Stomach (tissue), 19 donors: ENCODE measurements at places on chromosomes 6 and 20.

DNA sequence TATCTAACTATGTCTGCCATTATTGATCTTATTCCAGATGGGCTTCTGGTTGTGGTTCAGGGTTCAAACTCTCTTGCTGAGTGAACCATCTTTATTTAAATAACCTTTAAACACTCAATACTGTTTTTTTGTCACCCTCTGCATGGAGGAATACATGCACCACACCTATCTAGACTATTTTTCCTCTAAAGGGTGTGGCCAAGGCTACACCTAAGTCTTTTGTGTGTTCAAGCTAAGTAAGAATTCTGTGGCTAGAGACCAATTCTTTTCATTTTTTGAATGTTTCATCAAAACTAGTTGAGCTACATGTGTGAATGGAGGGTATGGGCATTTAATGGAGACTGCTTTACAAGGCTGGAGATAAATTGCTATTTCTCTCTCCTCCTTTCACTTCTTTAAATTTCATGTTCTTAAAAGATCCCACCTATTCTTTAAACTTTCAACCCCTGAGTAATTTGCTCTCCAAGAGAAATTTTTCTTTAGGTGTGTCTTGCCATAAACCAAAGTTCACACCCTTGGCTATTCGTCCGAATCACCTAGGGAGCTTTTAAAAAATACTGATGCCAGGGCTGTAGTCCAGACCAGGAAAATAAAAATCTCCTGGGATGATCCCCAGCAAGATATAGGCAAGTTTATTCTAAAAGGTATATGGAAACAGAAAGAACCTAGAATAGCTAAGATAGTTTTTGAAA, 24.8 kb upstream of the MBOAT1 start:
- DNase-seq: peak; percentile 70

DNA sequence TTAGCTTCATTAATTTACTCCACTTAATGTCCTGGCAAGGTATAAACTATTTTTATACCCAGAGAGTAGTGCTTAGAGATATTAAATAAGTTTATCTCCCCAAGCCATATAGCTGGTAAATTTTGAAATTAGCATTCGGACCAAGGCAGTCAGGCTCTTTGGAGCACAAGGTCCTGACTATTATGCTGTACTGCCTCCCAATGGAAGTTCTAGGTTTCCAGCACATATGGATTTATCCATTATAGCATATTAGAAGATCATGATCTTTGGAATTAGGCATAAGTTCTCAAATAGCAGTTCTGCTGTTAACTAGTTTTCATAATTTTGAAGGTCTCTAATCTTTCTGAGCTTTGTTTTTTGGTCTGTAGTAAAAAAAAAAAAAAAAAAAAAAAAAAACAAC, 835.3 kb upstream of the EPHA7 start:
- no peak for DNase-seq

DNA sequence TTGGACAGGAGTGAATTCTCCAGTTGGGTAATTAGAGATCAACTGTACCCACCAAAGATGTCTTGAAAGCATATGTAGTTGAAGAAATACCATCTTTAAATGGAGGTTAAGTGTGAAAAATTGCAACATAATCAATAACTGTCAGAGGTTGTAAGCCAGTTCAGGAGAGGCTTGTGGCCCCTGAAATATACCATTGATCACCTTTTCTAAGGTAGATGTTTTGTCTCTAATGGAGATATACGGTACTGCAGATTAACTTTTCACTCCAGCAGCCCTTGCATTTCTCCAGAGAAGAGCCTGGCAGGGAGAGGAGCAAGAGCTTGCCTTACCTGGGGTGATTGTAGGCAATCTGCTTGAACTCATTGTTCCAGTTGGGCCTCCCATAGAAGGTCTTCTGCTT, 48.8 kb downstream of the NOX3 start:
- DNase-seq: no peak

GRCh38 chr6:166782520-166782919, 155.5 kb upstream of the RPS6KA2 start:
- no peak for DNase-seq

GRCh38 chr20:16095226-16095625, 478.0 kb downstream of the KIF16B start:
- DNase-seq: no peak

DNA sequence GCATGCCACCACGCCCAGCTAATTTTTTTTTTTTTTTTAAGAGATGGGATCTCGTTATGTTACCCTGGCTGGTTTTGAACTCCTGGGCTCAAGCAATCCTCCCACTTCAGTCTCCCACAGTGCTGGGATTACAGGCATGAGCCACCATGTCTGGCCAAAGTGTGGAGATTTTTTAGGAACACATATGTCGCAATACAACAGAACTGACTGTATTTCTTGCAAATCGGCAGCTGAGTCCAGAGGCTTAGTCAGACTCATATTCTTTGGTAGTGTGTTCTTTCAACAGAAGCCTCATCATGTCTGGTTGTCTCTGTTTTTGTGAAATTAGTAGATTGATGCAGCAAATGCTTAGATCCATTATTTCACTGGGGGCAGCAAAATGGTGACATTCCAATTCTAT, 23.9 kb upstream of the CD164 start:
- DNase-seq: no peak

DNA sequence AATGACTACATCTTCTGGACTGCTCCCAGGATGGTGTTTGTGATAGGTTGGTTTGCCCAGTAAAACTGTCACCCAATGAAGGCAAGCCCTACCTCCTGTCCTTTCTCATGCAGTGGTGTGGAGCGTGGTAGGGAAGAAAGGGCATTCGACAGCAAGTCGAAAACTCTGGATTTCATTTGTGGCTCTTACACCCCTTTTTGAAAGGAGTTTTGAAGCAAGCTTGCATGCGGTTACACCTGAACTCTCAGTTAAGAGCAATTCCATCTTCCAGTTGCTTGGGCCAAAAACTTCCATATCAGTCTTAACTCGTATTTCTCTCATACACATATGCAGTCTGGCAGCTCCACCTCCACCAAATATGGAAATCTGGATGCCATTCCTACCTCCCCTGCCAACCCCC, 19.7 kb upstream of the SLC22A2 start:
- no peak for DNase-seq

DNA sequence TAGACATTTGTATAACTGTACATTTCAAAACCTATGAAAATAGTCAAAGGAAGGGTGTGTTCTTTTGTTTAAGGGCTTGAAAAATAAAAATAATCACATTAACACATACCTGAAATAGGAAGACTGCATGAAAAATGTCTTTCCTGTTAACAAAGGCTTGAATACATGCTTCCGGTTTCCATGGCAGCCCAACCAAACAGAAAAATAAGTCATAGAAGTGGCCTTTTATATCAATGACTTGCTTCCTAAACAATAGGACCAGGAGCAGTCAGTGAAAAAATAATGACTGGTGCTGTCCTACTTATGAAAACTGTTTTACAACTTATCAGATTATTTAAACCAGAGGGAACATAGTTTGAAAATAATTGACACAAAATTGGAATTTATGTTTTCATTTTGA, 412.6 kb upstream of the PLCB4 start:
- DNase-seq: no peak

DNA sequence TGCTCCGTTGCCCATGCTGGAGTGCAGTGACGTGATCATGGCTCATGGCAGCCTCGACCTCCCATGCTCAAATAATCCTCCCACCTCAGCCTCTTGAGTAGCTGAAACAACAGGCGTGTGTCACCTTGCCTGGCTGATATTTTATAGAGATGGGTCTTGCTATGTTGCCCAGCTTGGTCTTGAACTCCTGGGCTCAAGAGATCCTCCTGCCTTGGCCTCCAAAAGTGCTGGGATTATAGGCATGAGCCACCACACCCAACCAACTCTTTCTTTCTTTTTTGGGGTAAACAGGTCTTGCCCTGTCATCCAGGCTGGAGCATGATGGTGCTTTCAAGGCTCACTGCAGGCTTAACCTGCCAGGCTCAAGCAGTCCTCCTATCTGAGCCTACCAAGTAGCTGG, 266.4 kb downstream of the CDKAL1 start:
- DNase-seq: no peak

GRCh38 chr20:11698124-11698523, 219.6 kb upstream of the BTBD3 start:
- DNase-seq: no peak

DNA sequence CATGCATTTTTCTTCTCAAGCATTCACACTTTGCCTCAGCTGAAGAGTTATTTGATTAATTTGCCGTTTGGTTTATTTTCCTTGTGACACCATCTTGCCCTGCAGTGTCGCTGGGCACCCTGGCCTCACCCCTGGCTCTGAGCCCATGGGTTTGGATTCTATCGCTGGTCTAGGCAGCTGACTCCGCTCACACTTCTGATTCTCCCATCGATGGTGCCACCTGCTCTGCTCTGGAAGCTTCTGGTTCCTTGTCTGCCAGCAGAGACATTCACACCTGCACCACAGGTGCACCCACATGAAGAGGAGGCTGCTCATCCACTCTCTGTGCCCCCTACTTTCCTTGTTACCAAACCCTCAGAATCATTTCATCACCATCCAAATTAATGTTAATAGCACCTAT, 291.6 kb upstream of the CDH4 start:
- DNase-seq: no peak

DNA sequence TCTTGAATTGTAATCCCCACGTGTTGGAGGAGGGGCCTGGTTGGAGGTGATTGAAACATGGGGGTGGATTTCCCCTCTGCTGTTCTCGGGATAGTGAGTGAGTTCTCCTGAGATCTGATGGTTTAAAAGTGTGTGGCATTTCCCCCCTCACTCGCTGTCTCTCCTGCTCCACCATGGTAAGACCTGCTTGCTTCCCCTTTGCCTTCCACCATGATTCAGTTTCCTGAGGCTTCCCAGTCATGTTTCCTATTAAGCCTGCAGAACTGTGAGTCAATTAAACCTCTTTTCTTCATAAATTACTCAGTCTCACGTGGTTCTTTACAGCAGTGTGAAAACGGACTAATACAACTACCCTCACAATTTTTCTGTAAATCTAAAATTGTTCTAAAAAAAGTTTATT, 26.8 kb upstream of the FAM184A start:
- DNase-seq: no peak

DNA sequence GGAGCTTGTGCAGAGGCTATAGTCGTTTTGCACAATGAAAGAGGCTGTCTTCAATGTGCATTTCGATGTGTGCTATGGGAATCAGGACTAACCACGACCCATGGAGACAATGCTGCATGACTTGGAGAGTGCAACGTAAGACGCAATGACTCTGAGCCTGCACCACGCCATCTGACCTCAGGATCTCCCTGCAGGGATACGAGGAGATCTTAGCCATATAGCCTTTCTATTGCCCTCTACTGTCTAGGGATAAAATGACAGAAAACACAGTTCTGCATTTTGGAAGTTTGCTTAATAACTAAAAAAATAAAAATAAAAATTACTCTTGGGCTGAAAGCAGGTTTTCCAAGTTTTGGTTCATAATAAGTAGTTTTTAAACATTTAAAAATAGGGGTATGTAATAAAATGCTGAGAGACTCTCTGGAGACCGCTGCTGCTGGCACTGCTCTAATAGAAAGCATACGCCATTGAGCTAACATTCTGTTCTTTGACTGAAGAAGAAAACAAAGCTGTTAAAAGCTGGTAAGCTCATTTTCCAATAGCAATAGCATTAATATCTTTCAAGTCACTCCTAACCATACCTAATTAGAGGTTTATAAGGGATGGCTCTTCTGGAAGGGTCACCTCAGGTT, 87.2 kb downstream of the PDE7B start:
- DNase-seq: no peak

- no peak for DNase-seq
Observed at GRCh38 chr6:14758421-14759081, 487.3 kb upstream of the JARID2 start.

DNA sequence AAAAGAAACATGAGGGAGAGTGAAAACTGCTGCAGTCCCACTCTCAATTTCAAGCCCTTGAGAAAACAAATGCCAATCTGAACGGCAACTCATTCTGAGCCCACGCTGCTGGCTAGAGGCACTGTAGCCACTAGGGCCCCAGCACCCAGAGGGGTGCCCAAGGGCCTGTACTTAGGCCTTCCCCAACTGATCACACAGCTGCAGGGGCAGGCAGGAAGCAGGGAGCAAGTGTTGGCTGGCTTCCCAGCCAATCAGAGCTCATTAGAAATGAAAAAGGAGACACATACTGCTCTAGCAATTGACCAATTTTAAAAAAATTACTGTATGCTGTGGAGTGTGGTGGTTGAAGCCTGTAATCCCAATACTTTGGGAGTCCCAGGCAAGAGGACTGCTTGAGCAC, 3.7 kb upstream of the BEND3 start:
- DNase-seq: no peak

GRCh38 chr6:170420791-170421776, 114.5 kb downstream of the FAM120B start:
- no peak for DNase-seq

GRCh38 chr6:93985953-93986352, 566.6 kb upstream of the EPHA7 start:
- DNase-seq: no peak
